Stimulated activated CD4-positive, alpha-beta T cell treated with anti-CD3 and anti-CD28 coated beads, Interleukin-15, amount 100 ng/mL, for 1 hour (primary cell): ENCODE measurements at places on chromosomes 3 and 15.

DNA sequence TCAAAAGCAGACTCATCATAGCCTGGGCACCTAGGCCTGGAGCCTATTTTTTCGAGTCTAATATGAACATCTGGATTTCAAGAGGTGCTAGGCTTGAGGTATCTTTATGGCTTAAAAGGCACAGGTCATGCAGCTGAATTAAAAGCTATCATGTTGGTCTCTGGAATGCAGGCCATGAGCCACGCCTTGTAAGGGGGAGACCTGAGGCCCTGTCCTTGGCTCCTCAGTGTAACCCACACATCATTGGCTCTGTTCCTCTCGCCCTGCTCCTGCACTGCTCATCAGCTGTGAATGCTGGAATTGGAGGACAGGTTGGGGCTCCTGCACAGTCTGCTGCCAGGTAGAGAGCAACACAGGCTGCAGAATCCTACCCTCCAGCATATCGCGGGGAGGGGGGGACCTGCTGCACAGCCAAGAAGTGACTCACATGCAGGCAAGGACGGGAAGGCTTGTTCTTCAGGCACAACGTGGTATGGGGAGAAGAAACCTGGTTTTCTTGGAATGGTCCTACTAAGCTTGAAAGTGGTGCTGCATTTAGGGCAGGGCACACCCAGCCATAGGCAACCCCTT lies 146.0 kb downstream of the CHST2 start:
- DNase-seq = no peak

DNA sequence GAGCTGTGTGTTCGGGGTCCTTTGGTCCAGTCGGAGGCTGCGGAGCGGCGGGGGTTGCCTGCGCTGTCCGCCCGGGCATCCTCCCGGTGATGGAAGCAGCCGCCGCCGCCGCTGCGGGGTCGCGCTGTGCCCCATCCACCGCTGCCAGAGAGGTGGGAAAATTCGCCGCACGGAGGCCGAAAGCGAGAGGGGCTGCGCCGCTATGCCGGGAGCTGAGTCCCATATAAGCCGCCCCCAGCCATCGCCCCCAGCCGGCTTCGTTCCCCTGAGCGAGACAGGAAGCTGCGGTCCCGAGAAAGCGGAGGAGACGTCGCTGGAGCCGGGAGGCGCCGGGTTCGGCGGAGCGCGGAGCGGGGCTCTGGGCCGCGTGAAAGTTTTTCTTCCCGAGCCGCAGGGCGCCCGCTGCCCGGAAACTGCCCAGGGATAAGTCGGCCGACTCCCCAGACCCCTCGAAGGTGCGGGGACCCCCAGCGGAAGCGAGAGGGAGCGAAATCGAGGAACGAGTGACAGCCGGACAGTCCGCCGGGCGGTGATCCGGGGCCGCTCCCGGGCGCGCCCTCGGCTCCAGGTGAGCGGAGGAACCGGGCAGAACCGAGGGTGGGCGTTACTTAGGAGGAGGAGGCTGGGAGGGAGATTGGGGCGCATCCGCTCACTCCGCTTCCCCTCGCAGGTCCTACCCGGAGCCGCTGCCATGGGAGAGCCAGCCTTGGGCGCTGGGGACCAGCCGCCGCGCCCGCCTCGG lies 574 bp downstream of the CHST2 start:
- DNase-seq = no peak

DNA sequence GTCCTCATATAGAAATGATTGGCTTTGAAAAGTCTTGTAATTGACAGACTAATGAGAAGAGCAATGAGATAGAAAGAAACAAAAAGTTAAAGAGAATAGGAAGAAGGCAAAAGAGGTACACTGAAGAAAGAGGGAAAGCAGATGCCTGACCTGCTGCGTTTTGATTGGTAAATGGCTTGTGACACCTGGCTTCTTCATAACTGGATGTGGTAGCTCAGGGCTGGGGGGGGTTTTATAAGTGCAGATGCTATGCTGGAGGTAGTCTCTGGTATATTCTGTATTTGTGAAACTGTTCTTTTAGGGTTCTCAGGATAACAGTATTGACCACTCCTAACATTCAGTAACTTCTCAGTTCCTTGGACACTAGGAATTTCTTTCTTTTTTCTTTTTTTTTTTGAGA lies 1.4 kb downstream of the STARD9 start:
- no peak for DNase-seq

GRCh38 chr3:158801201-158801600 lies 653 bp upstream of the MFSD1 start:
- DNase-seq = no peak

GRCh38 chr3:135131290-135131689 lies 336.2 kb downstream of the EPHB1 start:
- no peak for DNase-seq

DNA sequence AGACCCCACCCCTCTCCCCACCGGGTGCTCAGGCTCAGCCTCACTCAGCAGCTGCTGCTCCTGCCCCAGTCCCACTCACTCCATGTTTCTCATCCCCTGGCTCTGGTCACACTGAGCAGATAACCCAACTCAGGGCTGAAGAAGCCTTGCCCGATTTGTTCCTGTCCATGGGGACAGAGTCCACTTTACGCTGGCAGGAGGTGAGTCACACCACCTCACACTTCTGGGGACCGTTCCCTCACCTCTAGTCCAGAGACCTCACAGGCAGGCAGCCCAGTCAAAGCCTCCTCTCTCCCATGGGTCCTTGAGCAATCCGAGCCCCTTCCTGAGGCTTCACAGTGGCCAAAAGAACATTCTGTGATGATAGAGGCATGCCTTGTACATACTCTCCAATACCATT lies 1.4 kb downstream of the CIDEC start:
- no peak for DNase-seq

DNA sequence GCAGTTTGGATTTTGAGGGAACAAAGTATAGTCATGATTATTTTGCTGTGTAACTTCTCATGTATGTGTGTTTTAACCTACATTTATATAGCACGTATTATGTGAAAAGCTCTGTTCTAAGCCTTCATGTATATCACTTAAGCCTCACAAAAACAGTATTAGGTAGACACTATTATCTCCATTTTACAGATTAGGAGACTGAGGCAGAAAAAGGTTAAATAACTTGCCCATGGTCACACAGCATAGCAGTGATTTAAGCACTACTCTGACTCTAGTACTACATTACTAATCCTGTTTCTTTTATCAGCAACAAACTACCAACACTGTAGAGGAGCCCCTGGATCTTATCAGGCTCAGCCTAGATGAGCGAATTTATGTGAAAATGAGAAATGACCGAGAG lies 2.6 kb downstream of the LSM3 start:
- no peak for DNase-seq

DNA sequence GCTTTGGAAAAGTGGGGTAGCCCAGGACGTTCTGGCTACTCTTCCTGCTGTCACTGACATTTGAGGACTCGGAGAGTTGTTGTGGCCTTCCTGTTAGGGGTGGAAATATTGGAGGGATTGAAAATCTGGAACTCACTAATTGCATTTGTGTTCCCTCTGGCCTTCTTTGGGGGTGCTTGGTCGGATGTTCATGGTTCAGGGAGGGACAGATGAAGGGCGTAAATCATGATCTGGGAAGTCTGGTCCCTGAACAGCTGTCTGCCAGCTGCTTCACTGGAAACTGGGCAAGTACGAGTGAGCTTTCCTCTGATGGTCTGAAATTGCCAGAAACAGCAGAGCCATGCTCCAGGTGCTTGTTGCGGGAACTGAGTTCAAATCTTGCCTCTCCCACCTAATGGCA lies 327.8 kb upstream of the C2CD4B start:
- DNase-seq = no peak

GRCh38 chr3:188531210-188531609 lies 377.3 kb downstream of the LPP start:
- DNase-seq = no peak
